Peyer's patch (tissue), 4 donors: ENCODE measurements at places on chromosomes 6 and 20.

GRCh38 chr6:77466055-77466450 lies 2.8 kb upstream of the HTR1B start:
- no peak for DNase-seq

- DNase-seq, result no peak
Measured at GRCh38 chr20:24649787-24650490, 180.5 kb downstream of the SYNDIG1 start.

- no peak for DNase-seq
Measured at GRCh38 chr6:101722991-101723579, 329.6 kb downstream of the GRIK2 start.

DNA sequence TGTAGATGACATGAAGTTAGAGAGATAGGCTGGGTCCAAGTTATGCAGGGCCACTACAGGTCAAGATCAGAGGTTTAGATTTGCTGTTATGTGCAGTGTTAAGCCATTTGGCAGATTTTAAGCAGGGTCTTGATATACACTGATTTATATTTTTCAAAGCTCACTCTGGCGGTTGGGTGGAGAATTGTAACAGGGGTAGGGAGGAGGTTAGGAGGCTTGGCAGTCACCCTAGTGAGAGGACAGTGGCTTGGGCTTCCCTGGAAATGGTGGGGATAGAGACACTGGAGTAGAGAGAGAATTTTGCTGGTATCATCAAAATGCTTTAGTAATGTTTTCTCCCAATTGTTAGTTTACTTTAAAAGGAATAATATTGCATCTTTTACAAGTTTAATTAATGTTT lies 149.5 kb upstream of the SUPT3H start:
- DNase-seq, result no peak

GRCh38 chr20:57785061-57785460 lies 75.2 kb upstream of the PMEPA1 start:
- DNase-seq, result no peak

- no peak for DNase-seq
Measured at GRCh38 chr20:50868509-50869495, 62.4 kb downstream of the ADNP start.

DNA sequence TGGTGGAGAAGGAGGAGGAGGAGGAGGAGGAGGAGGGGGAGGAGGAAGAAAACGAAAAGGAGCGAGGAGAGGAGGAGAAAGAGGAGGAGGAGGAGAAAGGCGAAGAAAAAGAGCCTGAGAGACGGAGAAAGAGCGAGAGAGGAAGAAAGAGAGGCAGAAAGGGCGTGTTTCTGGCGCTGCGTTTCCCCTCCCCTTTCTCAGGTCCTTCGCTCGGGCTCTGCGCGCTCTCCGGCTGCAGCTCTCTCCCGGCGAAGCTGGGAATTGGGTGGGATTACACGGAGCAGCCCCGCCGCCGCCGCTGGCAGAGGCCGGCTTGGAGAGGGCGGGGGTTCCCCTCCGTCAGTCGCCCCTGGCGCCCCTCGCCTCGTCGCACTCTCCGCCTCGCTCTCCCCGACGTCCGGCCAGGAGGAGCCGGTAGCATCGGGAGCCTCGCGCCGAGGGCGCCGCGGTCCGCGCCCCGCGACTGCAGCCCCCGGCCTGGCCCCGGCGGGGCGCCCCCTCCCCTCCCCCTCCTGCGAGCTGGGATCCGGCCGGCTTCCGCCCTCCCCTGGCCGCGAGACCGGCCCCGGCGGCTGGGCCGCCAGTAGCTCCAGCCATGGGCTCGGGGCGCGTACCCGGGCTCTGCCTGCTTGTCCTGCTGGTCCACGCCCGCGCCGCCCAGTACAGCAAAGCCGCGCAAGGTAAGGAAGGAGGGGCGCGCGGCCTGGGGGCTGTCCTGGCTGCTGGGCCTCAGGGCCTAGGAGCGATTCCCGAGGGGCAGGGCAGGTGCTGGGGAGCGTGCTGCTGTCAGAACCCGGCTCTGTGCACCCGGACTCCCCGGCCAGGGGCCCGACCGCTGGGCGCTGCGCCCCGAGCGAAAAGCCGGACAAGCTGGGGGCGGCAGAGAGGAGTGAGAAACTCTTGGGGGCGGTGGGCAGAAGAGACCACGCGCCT lies at the start of gene SCUBE3:
SCUBE3 (plus strand) TSS at position 133 of the 933 bp plus-strand sequence; CDS start at position 596, 463 bp downstream.
- no peak for DNase-seq

- DNase-seq, result no peak
Measured at GRCh38 chr20:20366551-20366875, 1.4 kb upstream of the INSM1 start.

GRCh38 chr6:73051147-73051546 lies 174.1 kb downstream of the KHDC1L start:
- DNase-seq, result no peak

DNA sequence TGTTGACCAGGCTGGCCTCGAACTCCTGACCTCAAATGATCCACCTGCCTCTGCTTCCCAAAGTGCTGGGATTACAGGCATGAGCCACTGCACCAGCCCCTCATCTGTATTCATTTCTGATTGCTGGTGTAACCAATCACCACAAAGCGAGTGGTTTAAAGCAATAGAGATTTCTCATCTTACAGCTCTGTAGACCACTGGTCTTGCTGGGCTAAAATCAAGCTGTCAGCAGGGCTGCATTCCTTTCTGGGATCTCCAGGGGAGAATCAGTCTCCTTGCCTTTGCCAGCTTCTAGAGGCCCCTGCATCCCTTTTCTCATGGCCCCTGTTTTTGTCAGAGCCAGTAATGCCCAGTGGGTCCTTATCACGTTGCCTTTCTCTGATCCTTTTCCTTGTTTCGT lies 49.9 kb upstream of the PMEPA1 start:
- no peak for DNase-seq

- DNase-seq, result no peak
Measured at GRCh38 chr6:34982424-34982852, 93.4 kb downstream of the ANKS1A start.

DNA sequence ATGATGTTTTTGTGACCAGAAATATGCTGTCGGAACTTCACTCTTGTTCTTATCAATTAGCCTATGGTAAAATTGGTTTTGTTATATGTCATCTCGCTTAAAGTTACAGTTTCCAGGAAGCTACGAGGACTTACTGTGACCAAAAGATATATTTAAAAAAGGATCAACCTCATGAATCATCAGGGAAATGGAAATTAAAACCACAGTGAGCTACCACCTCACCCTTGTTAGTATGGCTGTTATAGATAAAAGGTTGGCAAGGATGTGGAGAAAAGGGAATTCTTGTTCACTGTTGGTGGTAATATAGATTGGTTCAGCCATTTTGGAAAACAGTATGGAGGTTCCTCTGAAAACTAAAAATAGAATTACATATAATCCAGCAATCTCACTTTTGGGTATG lies 14.3 kb upstream of the INSM1 start:
- no peak for DNase-seq

DNA sequence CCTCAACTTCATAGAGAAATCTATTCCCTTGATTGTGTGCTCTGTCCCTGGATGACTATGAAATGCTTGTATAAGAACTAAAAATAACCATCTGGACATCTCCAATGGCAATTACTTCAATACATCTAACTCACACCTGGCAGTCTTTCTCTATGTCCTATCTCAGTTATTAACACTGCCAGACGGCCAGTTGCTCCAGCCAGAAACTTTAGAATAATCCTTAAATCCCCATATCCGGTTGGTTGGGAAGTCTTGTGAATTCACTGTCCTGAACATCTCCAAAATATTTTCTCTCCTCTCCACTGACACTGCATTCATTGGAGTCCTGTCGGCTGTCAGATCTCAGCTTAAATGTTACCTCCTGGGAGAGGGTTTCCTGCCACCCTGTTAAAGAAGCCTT lies 12.2 kb upstream of the LAMA2 start:
- DNase-seq, result no peak

GRCh38 chr20:38125157-38126056 lies 39.7 kb downstream of the TGM2 start:
- DNase-seq, result peak; percentile 70

DNA sequence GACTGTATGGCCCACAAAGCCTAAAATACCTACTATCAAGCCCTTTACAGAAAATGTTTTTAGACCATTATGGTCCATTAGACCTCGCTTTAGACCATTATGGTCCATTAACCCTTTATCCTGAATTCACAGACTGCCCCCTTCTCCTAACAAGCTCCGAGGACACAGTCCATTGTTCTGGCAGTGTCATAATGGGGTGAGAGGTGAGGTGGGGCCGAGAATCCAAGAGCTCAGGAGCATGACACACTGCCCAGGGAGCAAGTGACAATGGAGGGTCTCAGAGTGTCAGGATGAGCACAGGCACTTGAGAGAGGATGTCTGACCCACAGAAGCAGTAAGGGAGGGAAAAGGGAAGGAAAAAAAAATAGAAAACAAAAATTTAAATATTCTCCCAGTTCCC lies 212.4 kb upstream of the NT5E start:
- DNase-seq, result no peak

DNA sequence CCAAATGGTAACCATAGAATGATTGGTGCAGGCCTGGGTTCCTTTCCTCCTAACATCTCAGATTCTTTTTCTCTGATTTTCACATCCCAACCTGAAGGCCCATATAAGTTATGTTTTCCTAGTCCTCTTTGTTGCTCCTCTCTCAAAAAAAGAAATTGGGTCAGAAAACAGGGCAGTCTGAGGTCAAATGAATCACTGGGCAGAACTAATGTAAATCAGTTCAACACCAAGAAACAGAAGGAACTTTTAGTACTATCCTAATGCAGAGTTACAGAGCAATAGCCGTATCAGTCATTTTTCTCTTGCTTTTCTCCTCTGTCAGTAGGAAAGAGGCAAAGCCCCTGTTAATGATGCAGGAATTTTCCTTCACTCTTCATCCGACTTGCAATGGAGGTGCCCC lies 11.0 kb upstream of the TPD52L1 start:
- DNase-seq, result no peak

DNA sequence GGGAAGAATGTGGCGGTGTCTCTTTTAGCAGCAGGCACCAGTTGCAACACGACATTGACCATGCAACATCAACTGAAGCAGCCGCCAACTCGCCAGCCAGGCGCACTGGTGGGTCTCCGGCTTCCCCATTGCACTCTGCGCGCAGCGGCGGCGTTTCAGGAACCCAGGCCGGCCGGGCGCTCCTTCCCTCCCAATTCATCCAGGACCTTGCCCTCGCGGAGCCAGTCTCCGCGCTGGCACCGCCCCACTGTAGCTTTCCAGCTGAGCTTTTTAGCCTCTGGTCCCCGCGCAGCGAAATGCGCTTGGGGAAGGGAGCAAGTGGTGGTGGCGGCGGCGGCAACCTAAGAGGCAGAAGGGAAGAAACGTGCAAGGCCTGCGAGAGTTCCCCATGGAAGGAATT lies 297.9 kb upstream of the RIMS1 start:
- DNase-seq, result no peak

DNA sequence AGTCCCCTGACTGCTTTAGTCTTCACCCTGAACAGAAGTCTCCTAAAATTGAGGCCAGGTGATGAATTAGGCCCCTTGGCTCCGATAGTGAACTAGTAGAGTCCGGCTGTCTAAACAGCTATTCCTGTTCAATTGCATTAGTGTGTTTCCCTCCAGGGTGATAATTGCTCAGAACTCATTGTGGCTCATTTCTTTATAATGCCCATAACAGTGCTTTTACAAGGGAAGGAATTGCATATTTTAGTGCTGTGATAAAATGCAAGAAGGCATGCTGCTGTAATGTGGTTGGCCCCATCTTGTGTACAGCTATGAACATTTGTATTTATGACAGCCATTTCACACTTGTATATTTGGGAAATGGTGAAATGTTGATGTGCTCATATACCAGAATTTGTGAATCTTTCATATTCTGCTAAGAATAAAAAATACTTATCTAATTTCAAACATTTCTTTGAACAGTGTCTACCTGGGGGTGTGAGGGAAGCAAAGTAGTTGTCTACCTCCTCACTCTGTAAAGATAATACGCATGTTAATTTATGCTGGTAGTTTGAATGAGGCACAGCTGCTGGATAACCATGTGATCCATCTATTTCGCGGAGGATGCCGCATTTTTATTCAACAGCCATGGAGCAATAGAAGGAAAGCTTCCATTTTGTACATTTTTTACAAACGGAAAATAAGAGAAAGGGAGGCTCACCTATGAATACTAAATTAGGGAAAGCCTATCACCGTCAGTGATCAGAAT lies 451.4 kb downstream of the NKAIN2 start:
- no peak for DNase-seq

DNA sequence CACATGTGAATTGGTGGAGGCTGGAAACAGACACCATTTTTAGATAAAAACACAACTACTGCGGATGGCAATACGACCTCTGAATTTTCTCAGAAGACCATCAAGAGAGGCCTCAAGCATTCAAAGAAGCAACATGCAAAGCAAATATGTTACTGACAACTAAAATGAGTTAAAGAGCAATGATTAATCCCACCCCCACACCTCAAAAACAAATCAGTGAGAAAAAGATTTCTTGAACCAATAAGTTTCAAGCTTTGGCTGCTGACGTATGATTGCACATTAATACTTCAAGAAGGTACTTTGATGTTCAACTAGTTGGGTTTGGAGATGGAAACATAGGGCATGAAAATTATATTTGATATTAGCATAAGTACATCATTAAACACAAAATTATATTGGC lies 982 bp downstream of the MMUT start:
- DNase-seq, result no peak
